Breast epithelium (tissue), 4 donors: ENCODE measurements at places on chromosomes 12 and 14. TPM values are rescaled to one million over a fixed set of nuclear protein-coding genes. Genes with fewer than 3 reads are reported as not detected.

DNA sequence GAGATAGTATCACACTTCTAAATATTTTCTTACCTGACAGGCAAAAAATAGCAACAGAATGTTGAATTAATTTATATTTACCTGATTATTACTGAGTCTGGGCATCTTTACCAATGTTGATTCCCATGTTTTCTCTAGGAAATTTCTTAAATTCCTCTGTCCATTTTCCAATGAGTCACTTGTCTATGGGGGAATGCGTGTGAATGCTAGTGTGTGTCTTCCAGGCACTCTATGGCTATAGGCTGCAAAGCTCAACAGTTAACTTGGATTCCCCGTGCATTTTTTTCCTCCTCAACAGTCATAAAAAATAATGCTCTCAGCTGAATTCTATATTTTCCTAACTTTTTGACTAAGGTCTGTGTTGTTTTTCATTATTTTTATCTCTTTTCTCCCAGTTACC lies 1385.8 kb upstream of the FLRT2 start:
- DNase-seq = no peak

CFAP54 gene
- total RNA-seq = 2.9 TPM

GRCh38 chr14:61103541-61104339 lies 122.7 kb downstream of the SLC38A6 start:
- DNase-seq = no peak

DNA sequence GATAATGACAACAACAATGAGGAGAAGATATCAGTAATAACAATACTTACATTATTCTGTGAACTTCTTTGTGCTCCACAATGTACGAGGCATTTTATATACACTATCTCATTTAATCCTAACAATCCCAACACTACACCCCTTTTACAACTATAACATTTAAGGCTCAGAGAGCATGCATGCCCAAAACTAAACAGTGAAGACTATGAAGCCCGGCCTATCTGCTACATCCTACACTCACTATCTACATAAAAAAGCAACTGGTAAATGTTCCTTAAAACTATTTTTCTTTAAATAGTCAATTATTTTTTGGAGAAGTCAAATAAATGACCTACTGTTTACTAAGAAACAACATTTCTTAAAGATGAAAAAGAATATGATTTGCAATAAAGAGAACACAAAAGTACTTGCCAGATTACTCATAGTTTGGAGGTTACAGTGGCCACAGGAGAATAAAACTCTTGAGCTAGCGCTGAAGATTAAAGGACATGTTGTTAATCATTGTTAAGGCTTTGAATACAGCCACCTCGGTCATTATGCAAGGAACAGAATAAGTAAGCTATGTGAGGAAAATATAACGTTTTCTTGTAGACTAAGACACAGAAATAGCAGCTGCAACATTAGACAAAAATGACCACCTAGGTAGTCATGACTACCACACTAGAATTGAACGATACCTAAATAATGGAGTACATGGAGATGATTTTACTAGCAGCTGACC lies 56.7 kb downstream of the EPS8 start:
- no peak for DNase-seq

DNA sequence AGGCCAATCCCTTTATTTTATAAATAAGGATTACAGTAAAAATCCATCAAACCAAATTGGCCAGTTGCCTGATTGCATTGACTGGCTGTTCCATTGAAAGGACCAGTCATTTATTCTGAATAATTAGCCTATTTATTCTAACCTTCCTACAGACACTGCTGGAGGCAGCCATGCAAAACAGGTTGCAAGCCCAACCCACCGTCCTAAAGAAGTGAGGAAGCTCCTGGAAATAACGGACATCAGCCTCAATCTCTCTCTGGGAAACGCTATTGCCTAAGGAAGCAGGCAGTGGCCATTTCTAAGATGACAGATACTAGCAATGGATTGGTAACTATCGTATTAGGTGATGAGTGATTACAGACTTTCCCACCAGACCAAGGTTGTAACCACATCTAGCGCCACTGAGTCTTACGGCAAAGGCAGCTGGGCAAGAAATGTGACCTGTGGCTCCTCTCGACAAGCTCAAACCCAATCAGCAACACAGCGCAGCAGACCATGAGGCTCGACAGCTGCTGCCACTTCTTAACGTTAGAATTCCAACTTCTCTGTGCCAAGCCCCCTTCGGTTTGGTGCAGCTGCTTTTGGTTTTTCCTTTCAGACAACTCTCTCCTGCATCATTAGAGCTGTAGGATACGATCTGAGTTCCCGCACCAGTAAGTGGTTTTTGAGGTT lies 134.2 kb downstream of the KCNK10 start:
- no peak for DNase-seq

CDH24 gene
- 3.2 TPM for total RNA-seq

- no peak for DNase-seq
Measured at GRCh38 chr14:68292441-68293215, 473.0 kb downstream of the RAD51B start.

C3AR1 gene
- total RNA-seq = 6.6 TPM

DNA sequence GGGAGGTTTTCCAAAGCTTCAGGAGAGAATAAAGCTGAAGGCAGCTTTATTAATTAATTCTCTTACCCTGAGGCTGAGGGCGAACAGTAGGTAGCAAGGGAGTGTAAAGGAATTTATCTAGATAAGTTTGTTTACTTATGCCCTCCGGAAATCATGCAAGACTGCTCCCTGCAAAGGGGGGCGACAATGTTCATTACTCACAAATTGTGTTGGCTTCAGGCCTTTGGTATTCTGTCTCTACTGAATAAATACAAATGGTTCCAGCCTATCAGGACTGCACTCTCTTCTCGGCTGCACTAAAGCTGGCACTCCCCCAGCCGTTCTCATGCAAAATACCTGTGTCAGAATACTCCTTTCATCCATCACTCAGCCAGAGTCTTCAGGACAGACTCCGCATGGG lies 120.8 kb downstream of the PPHLN1 start:
- no peak for DNase-seq

C12orf54 gene
- not detected for total RNA-seq

GRCh38 chr14:95431199-95432143 lies 85.0 kb downstream of the SYNE3 start:
- no peak for DNase-seq

- DNase-seq = no peak
Measured at GRCh38 chr12:42798811-42799438, 209.4 kb upstream of the PRICKLE1 start.

SAMD15 gene
- 2.0 TPM for total RNA-seq

- peak; percentile 26 for DNase-seq
Measured at GRCh38 chr12:991350-992333, 619 bp downstream of the ERC1 start.

DNA sequence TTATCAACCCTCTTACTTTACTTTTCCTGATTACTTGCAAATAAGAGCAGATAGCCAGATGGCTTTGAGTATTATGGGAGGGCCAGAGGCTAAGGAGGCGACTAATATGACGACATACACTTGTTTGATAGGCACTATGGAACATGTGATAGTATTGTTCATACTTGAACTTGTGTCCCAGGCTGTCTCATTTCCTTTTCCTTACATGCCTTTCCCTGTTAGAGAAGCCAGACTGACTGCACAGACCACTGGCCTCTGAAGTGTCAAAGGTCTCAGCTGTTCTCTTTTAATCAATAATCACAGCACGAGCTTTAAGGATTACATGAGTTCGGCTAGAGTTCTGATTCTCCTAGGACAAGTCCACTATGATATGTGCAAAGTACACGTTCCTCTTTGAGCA lies 326.0 kb downstream of the PRKD1 start:
- DNase-seq = no peak

KCNMB4 gene
- 1.4 TPM for total RNA-seq

DNA sequence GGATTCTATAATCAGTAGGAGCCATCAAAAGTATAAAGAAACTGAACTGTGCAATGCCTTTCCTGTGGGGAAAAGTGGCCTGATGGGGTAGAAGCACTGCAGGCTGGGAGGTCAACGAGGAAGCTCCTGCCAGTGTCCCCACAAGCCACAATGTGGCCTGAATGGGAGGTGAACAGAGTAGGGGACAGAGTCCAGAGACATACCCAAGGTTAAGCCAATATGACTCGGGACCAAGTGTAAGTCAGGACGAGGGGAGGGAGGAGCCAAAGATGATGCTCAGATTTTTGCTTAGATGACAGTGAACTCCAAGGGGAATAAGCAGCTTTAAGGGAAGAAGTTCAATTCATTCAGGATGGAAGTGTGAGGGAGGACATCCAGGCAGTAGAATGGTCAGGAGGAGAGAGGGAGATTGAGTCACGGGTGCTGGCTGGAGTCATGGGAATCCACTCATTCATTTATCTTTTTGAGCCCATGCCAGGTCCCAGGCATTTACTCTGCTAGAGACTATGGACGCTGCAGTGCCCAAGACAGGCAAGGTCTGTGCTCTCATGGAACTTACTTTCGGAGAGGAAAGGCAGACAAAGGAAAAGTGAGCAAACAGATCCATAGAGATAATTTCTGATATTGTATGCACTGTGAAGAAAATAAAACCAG lies 29.1 kb downstream of the DPF3 start:
- DNase-seq = no peak

SPSB2 gene
- 9.0 TPM for total RNA-seq

DNA sequence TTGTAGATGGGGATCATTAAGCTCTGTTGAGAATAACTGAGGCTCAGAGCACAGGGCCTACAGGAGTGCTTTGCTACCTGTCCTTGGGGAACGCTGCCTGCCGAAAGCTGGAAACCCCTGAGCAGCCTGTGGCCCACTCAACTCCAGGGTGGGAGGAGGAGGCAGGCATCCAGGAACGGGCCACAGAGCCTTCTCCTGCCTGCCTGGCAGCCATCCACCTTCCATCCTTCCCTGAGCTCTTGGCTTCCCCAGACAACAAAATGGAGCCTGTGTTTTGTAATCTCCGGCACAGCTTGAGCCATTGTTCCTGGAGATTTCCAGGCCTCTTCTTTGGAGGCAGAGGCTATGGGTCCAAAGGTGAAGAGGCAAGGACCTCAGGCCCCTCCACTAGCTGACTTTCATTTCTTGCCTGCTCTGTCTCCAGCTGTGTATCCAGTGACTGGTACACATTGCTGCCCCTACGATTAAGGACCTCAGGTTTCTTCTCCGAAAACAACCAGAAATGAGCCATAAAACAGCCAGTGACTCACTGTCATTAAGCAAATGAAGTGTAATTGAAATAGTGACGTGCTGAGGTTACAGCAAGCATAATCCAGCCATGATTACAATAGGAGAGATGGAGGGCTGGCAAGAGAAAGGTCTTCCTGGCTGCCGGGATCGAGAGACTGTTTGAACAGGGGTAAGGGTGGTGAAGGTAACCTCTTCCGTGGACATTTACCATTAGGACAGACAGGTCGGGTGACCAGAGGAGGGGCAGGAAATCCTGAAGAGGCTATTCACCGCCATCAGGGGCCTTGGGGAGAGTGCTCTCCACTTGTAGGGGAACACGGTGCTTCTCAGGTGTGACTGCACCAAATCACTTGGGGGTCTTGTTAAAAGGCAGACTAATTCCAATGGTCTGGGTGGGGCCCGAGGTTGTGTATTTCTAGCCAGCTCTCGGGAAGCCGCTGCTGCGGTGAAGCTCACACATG lies 56.3 kb upstream of the KCNA5 start:
- DNase-seq = no peak

GLI1 gene
- 2.1 TPM for total RNA-seq

STON2 gene
- total RNA-seq = 27.5 TPM

NGB gene
- total RNA-seq = not detected

GRCh38 chr14:22883173-22883976 lies at the start of gene REM2:
REM2 (plus strand) TSS chr14:22883222; CDS start chr14:22883288, 66 bp downstream.
- no peak for DNase-seq

TEX52 gene
- total RNA-seq = not detected

DNA sequence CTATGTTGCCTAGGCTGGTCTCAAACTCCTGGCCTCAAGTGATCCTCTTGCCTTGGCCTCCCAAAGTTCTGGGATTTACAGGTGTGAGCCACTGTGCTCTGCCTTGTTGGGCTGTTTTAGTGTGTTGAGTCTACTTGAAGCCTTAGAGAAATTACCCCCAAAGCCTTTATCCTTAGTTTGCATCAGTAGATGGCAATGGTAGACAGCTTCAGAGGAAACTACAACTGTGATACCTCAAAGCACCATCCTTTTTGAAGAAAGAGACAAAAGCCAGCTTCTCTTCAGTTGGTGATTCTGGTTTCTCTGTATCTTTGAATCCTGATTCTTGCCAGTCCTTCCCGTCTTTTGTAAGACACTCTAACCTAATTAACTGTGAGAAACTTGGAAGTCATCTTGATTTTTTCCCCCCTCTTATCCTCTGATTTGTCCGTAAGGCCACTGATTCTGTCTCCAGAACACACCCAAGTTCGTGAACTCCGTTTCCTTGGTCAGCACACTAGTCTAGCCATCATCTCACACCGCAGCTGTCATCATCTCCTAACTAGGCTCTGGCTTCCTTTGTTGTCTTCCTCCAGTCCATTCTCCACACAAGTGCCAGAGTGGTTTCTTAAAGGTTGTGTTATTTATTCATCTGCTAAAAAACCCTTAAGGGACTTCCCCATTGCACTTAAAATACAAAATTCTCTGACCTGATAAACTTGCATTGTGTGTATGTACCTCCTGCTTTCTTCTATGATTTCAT lies 20.2 kb downstream of the ATP2A2 start:
- no peak for DNase-seq

GRCh38 chr12:65446901-65447300 lies 168.4 kb downstream of the MSRB3 start:
- no peak for DNase-seq

DNA sequence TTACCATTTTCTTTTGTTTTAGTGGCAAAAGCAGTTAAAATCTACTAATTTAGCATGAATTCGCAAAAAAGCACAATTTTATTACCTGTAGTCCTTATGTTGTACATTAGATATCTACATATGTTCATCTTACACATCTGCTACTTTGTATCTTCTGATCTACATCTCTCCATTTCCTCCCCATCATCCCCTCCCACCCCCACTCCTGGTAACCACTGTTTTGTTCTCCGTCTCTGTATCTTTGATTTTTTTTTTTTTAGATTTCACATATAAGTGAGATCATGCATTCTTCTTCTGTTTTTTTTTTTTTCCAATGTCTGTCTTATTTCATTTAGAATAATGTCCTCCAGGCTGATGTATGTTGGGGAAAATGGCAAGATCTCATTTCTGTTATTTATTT lies 922.7 kb downstream of the VRK1 start:
- DNase-seq = no peak

- no peak for DNase-seq
Measured at GRCh38 chr12:3083921-3084347, 6.8 kb downstream of the TSPAN9 start.

TROAP gene
- total RNA-seq = 1.8 TPM

- DNase-seq = no peak
Measured at GRCh38 chr12:101870925-101871324, 6.5 kb upstream of the DRAM1 start.

DNA sequence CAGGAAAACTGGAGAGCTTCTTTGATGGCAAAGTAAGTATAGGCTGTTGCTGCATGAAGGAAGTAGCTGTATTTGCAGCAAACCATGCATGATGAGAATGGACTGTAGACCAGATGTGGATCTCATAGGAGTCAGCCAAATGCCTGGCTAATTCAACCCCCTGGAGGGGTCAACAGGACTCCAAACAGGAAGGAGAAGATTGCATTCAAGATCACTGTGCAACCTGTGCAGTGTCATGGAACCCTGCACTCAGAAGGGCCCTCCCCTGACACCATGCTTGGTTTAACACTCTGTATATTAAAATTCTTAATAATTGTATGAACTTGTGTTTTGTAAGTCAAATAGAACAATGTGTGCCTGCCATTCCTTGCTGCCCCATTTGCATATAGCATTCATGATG lies 225.1 kb upstream of the FSCB start:
- DNase-seq = no peak

GRCh38 chr12:112198120-112198733 lies 72.9 kb downstream of the TRAFD1 start:
- no peak for DNase-seq

KRT73 gene
- not detected for total RNA-seq

GRCh38 chr14:38727731-38728130 lies 375.3 kb downstream of the SEC23A start:
- DNase-seq = no peak

GRCh38 chr14:75147423-75148071 lies 20.7 kb upstream of the NEK9 start:
- peak; percentile 80 for DNase-seq
